ENCODE measurements at places on chromosomes 1 and 21.
A peak's percentile ranks its signal among the peaks of the same experiment; 100 is the strongest.

- no peak for DNase-seq
Observed at GRCh38 chr21:38048167-38048566, 131.9 kb upstream of the KCNJ6 start.

- DNase-seq: no peak
Observed at GRCh38 chr1:113818578-113818977, 6.3 kb upstream of the RSBN1 start.

- peak; percentile 72 for DNase-seq
Observed at GRCh38 chr1:47424336-47424982, 8.4 kb downstream of the FOXE3 start.

DNA sequence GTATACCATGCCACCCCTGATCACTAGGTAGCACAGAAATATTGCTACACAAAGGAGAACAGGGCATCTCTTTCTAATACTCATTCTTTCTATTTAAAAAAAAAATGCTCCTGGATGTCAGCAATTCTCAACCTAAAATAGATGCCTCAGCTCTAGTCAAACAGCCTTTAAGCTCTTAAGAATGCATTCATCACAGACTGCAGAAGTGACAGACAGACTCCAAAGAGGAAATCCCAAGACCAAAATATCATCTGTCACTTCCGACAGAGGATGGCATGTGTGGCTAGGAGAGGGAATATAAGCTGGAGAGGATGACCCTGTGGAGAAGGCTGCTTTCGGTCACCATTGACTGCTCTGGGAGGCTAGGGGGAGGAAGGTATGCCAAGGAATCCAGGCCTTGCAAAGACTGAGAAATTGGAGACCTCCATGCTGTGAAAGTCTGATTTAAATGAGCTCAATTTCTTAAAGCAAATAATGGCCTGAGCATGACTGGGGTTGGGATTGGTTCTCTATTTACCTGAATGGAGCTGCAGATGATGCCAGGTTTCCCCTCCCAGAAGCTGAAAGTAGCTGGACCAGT, 277.4 kb downstream of the BRINP2 start:
- DNase-seq: no peak

- DNase-seq: no peak
Observed at GRCh38 chr1:239123260-239123659, 263.1 kb upstream of the CHRM3 start.

DNA sequence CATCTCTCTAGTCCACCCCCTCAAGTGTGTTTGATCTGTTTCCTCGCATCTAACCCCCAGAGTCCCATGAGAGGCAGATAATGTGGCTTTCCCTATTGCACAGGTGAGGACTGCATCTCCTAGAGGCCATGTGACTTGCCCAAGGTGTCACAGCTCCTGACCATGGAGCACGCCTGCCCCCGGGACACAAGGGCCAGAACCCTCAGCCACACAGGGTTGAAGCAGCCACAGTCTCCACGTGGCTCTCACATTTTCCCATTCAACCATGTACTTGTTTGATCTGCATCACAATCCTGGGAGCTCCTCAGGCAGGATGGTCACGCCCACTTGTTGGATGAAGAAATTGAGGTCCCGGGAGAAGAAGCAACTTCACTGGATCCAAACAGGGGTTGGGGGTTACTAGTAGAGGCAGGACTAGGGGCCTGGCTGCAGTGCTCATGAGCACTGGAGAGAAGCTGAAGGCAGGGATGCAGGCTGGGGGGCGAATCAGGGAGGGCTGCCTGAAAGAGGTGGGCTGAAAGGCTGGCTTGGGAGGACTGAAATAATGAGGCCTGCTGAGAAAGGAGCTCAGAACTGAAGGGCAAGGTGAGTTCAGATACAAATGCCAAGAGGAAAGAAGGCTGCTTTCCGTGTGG, 207.9 kb downstream of the PTPRU start:
- no peak for DNase-seq

DNA sequence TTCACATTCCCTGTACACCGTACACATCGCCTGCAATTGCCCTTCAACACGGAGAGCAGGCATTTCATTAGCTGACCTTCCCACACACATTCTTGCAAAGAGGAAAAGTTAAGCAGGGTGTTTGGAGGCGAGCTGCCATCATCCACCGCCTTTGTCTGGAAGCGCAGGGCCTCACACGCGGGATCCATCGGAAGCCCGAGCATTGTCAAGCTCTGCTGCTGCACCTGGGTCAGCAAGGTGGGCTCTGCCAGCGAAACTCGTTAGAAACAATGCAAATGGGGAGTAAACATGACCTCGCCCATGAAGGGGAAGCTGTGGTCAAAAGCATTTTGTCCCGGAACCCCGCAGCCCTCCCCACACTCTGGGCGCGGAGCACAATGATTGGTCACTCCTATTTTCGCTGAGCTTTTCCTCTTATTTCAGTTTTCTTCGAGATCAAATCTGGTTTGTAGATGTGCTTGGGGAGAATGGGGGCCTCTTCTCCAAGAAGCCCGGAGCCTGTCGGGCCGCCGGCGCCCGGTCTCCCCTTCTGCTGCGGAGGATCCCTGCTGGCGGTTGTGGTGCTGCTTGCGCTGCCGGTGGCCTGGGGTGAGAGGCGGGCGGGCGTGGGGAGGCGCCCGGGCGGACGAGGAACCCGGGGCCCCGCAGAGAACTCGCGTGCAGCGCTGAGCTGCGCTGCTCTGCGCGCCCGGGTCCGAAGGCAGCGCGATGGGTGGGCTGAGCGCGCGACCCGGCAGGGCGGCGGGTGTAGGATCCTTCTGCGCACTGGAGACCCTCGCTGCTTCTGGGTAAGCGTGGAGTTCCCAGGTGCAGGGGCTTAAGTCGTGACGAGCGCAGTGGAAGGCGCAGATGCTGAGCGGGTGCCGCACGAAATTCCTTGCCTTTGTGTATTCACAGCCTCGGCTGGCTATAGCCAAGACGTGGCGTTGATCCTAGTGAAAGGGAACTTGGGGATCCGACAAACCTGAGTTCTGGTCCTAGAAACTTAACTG, at the start of gene CR1:
TSS of gene CR1 (plus strand) at position 357 of the 992 bp plus-strand sequence. CDS start at position 468, 111 bp downstream.
- no peak for DNase-seq

- peak; percentile 73 for DNase-seq
Observed at GRCh38 chr1:212670301-212670700, 29.3 kb downstream of the BATF3 start.

- DNase-seq: peak; percentile 34
Observed at GRCh38 chr1:227072991-227073390, 132.9 kb downstream of the COQ8A start.

DNA sequence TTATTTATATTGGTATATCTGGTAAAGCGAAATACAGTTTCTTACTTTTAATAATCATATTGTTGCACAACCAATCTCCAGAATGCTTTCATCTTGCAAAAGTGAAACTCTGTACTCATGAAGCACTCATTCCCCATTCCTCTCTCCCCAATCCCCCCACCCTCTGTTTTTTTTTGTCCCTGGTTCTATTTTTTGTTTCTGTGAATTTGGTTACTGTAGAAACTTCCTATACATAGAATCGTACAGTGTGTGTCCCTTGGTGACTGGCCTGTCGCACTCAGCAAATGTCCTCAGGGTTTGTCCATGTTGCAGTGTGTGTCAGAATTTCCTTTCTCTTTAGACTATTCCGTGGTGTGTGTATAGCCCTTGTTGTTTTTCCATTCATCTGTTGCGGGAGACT, 7.9 kb upstream of the NLRP3 start:
- DNase-seq: no peak

GRCh38 chr1:101059945-101060542, 34.5 kb upstream of the DPH5 start:
- DNase-seq: no peak

DNA sequence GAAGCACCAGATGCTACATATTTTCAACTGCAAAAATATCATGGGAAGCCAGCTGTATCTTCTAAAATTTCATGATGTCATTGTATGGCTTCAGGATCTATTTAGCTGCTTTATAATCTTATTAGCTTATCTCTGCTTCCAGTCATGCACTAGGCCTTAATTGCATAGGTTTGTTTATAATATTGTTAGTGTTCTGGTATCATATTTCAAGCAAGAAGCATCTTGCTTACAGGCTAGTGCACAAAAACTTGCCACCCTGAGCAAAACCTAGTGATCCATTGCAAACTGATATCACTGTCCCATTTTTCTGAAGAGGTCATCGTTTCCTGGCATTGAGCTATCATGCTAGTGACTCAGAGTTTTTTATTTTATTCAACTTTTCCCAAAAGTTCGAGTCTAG, 15.7 kb upstream of the NRIP1 start:
- DNase-seq: no peak

DNA sequence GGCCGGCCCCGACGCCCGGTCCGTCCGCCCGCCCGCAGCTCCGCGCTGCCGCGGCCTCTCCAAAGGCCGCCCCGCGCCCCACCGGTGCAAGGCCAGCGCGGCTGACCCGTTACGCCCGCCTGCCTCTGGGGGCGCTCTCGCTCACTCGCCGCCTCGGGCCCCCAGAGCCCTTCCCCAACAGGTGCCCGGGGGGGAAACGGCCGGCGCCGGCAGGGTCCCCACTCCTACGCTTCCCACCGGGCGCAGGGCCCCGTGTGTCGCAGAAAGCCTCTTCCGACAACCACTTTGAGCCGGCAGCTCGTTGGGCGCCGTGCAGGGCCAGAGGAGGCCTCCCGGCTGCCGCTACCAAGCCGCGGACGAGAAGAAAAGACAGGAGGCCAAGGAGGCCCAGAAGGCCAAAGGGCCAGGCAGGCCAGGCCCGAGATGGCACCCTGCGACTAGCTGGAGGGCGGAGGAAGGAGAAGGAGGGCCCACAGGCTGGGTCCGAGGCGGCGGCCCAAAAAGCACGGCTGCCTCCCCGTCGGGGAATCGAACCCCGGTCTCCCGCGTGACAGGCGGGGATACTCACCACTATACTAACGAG, 64.9 kb upstream of the FCGR2A start:
- DNase-seq: peak; percentile 77

DNA sequence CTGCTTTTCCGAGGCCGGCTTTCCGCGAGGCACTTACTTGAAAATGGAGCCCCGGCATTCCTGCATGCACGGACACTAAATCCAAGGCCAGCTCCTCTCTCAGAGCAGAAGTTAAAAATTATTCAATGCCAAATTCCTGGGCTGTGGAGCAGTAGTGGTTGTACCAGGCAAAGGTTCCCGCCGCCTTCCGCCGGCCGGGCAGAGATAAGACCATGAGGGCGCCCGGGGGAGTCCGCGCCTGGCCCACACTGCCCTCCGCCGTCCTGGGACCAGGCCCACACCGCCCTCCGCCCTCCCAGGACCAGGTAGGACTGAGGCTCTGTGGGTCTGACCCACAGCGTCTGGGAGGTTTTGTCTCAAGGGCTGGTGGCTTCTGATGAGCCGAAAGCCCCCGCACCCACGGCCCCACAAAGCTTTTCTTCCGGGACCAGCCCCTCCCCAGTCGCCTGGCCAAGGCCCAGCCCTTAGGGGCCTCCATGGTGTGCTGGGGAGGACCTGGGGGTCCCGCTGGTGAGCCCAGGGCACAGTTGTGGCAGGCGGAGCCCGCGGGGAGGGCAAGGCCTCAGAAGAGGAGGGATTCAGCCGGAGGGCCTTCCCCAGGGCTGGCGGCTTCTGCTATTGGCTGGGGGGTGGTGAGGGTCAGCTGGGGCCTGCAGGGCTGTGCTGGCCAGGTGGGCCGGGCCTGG, 12.7 kb upstream of the C1orf159 start:
- DNase-seq: no peak

GRCh38 chr21:28927130-28927529, 65.5 kb downstream of the LTN1 start:
- no peak for DNase-seq

GRCh38 chr1:168966217-168966616, 140.3 kb upstream of the ATP1B1 start:
- DNase-seq: no peak

DNA sequence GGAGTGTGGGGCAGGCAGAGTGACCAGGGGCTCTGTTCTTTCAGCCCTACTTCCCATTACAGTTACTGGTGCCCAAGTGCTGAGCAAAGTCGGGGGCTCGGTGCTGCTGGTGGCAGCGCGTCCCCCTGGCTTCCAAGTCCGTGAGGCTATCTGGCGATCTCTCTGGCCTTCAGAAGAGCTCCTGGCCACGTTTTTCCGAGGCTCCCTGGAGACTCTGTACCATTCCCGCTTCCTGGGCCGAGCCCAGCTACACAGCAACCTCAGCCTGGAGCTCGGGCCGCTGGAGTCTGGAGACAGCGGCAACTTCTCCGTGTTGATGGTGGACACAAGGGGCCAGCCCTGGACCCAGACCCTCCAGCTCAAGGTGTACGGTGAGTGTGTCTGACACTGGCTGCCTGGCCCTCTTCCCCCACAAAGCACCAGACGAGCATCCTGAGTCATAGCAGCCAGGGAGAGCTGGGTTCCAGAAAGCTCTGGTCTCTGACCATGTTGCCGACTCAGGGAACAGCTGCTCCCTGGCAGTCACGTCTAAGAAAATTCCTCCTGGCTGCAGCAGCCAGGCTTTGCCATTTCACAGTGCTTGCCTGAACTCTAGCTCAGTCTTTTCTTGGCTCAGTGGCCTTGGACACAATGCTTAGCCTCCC, 3.3 kb downstream of the SLAMF8 start:
- peak; percentile 42 for DNase-seq

DNA sequence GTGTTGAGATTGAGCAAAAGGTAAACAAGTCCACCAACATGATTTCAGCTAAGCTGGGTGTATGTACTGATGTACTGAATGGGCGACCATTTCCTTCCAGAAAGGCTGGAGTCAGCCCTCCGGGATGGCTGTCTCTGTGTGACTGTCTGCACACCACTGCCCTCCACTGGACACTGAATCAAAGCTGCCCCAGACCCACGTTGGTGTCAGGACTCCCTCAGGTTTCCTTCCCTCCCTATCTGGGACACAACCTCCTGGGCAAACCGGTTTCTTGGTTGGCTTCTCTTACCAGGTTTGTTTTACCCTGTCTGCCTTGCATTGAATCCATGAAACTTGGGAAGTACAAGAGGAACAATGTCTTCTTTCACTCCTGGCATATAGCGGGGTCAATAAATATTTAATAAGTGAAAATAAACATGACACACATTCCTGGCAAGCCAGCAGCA, 5.3 kb upstream of the SRP9 start:
- peak; percentile 87 for DNase-seq

- DNase-seq: no peak
Observed at GRCh38 chr1:242462867-242463266, 61.6 kb downstream of the PLD5 start.

DNA sequence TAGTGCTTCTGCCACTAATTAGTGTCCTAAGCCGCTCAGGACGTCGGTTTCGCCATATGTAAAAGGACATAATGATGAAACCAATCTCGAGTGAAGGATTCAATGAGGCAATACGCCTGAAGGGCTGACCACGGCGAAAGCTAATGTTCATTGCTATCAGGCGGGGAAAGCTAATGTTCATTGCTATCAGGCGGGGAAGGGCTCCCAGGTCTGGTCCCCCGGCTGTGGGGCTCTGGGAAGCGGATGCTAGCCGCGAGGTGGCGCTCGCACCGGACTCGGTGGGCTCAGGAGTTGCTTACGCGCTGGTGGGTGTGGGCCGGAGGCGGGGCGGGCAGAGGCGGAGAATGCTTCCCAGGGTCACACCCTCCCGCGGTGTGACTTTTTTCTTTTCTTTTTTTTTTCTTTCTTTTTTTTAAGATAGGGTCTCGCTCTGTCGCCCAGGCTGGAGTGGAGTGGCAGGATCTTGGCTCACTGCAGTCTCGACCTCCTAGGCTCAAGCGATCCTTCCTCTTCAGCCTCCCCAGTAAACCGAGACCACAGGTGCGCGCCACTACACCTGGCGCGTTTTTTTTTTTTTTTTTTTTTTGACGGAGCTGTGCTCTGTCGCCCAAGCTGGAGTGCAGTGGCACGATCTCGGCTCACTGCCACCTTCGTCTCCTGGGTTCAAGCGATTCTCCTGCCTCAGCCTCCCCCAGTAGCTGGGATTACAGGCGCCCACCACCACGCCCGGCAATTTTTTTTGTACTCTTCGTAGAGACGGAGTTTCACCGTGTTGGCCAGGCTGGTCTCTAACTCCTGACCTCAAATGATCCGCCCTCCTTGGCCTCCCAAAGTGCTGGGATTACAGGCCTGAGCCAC, 1.1 kb upstream of the PEAR1 start:
- DNase-seq: peak; percentile 78

Measured in M059J (cell line).